ENCODE measurements at places on chromosomes 2 and 18.

GRCh38 chr2:8578335-8579244 is 103.3 kb upstream of the ID2 start:
- no peak for DNase-seq

GRCh38 chr2:204298404-204298803 is 246.9 kb upstream of the PARD3B start:
- no peak for DNase-seq

- no peak for DNase-seq
Measured at GRCh38 chr2:101985101-101985792, 6.5 kb upstream of the IL1R2 start.

- no peak for DNase-seq
Measured at GRCh38 chr2:234633581-234634230, 136.8 kb upstream of the ARL4C start.

- DNase-seq, result no peak
Measured at GRCh38 chr2:24856791-24857211, 63.2 kb downstream of the ADCY3 start.

DNA sequence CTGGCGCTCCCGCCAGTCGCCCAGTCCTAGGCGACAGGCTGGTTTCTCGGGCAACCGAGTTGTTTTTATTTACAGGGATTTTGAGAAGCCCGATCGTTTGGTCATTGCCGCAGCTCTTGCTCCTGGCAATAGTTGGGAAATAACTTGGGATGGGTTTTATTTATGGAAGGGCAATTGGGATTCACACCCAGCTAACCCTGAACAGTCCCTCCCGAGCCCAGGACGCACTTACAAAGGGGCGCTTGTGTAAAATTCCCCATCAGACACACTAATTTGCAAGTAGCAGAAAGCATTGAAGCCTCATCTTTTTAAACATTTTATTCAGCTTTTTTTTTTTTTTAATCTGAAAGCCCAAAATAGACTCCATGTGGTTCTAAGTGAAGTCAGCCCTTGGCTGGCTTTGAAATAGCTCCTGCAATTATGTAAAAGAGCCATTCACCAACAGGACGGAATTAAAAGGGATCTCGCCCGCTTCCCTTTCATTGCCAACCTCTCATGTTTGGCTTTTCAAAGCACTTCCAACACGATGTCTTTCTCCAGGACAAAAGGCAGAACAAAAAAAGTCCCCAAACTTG is 3.6 kb upstream of the GBX2 start:
- no peak for DNase-seq

DNA sequence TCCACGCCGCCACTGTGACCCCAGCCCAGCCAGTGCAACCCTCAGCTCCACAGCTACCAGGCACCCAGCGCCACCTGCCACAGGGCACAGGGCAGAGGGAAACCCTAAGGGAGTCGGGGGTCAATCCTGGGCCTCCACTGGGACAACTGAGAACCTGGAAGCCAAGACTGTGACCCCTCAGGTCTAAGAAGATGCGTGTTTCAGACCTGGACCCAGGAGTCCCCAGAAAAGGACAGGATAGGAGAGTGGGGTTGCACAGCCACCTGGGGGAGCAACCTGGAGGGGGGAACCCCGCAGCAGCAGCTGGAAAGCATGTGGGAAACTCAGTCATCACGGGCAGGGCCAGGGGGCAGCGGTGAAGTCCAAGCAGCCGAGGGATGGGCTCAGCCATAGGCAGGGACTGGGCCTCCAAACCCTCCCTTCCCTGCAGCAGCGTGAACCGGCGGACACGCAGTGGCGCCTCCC is 4.1 kb downstream of the ESPNL start:
- DNase-seq, result no peak

GRCh38 chr2:231679908-231680284 is 28.4 kb upstream of the PTMA start:
- DNase-seq, result no peak

DNA sequence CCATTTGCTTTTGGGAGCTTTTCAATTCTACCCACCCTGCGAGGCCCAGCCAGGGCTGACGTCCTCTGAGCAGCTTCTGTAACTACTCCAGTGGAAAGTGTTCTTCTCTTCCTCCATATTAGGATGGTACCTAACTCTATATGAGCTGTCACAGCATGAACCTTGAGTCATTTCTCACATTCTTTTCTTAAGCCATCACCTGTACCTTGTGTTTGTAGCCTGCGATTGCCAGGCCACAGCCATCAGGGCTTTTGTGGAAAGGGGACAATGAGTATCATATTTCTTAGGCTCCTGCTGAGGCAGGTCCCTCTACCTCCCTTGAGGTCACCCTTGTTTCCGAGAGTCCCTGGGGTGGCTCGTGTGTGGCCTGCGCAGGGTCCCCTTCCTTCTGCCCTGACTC is 144.5 kb upstream of the DLX2 start:
- DNase-seq, result no peak

DNA sequence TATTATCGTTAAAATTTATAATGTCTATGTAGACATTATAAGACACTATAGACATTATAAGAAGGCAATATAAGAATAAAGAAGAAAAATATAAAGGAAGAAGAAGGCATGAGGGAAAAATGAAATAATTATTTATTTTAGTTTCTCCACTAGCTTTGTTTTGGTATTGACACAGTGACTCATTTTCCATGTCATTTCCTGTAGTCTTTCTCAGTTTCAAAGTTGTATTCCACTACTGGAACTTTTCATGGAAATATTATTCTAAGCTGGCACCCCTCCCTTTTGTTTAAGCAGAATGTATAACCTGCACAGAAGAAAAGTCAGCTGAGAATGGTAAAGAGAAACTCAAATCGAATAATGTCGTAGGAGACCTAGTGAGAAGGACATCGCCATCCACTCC is 234.2 kb upstream of the NETO1 start:
- DNase-seq, result no peak

GRCh38 chr2:46179037-46179621 is 118.1 kb upstream of the EPAS1 start:
- peak; percentile 32 for DNase-seq

- no peak for DNase-seq
Measured at GRCh38 chr2:40098786-40099470, 319.9 kb upstream of the THUMPD2 start.

GRCh38 chr2:173290046-173290445 is 64.6 kb upstream of the CDCA7 start:
- no peak for DNase-seq

DNA sequence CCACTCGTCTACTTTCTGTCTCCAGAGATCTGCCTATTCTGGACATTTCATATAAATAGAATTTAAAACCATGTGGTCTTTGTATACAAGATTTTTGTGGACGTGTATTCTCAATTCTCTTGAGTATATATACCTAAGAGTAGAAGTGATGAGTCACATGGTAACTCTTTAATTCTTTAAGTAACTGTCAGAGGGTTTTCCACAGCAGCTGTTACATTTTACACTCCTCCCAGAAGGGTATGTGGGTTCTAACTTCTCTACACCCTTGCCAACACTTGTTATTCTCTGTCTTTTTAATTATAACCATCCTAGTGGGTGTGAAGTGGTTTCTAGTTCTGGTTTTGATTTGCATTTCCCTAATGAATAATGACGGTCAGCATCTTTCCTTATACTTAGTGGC is 70.9 kb downstream of the MAP3K20 start:
- DNase-seq, result no peak
